ENCODE measurements at places on chromosomes 16 and 17.

- DNase-seq = no peak
These were observed 12.4 kb upstream of the IL4R start for GRCh38 chr16:27301236-27301861.

DNA sequence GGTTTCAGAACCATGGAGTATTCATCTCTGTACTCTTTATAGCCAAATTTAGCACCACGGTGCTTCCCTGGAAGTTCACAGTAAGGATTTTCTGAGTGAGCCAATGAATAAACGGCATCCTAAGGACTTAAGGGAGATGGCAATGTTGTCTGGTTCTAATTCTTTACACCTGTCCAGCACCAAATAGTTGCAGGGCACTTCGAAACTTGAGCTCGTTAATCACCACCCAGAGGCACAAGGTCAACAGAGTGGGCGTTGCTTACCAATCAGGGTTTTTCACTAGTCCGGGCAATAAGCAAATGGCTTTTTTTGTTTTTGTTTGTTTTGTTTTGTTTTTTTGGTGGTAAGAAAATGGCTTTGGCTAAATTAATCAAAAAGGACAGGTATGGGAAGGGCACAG lies 28.2 kb upstream of the TMEM220 start:
- no peak for DNase-seq

DNA sequence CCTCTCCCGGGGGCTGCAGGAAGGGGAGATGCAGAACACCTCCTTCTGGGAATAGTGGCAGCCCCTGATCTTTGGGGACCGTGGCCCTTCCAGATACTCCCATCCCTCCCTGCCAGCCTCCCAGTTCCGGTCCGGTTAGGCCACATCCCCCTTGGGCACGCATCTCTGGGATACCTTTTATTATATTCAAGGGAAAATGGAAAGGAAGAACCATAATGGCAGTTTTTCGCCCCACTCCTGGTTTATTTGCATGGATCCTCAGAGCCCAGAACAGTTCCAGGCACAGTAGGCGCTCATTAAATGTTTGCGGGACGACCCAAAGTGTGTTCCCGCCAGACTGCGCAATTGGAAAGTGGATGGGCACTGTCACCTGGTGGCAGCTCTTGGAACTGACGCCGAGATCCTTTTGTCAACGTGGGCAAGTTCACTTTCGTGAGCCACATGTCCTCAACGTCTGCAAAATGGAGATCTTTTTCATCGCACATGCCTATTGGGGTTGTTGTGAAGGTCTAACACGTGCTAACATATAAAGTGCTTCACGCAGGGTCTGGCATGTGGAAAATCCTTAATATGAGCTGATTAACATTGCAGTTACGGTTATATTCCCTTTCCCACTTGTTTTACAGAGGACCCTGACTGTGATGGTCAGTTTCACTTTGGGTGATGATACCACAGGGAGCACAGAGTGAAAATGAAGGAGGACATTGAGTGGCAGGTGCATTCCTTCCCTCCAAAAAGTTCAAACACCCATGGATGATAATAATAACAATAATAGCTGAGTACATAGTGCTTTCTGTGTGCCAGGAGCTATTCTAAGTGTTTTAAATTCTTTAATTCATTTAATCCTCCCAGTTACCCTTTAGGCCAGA lies 1.7 kb upstream of the GPRC5B start:
- peak; percentile 79 for DNase-seq

GRCh38 chr17:34371405-34372100 lies 8.5 kb upstream of the CCL1 start:
- DNase-seq = no peak

GRCh38 chr17:81652906-81653771 lies 3.2 kb downstream of the PDE6G start:
- DNase-seq = no peak

DNA sequence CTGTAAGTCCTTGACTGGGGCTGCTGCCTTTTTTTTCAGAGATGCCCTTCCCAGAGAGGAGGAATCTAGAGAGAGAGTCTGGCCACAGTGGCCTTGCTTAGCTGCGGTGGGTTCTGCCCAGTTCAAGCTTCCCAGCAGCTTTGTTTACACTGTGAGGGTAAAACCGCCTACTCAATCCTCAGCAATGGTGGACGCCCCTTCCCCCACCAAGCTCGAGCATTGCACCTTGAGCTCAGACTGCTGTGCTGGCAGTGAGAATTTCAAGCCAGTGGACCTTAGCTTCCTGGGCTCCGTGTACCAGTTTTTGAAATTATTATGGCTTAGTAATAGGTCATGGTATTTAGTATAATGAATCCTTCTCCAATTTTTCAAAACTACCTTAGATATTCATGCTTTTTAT lies 395.4 kb downstream of the NPIPA7 start:
- DNase-seq = no peak

- peak; percentile 69 for DNase-seq
These were observed 2.0 kb downstream of the PPP1R9B start for GRCh38 chr17:50148226-50149090.

DNA sequence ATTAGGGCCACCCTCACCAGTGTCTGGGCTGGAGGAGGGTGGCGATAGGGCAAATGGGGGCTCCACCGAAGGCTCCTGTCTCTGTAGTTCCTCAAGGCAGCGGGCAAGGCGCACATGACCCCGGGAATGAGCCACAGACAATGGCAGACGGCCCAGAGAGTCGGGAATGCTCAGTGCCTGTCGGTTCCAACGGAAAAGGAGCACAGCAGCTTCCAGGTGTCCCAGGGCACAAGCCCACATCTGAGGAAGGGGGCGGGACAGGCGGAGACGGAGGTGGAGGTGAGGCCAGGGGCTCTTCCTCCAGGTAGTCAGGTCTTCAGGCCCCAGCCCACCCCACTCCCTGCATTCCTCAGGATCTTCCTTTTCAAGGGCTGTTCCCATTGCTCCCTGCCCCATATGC lies 5.1 kb upstream of the SPAG7 start:
- no peak for DNase-seq

DNA sequence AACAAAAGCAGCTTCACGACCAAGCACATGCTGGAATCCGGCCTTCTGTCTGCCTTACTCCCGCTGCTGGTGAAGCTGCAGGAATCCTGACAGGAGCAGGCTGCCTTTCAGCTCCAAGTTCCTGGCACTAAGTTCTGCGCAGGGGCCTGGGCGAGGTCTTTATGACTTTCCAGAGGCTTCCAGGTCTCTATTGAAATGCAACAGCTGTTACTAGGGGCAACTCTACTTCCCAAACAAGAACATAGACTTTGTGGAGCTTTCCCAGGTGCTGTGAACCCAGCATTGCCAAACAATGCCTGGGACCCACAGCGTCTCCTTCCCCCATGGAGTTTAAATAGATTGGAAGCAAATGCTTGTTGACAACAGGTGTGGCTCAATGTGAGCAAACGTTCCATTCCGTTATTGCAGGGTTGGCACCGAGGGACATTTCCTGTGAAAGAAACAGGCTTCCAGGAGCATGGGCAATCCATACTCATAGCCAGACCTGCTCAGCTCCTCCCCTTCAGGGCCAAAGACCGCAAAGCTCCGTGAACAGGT lies 156.0 kb downstream of the CDH13 start:
- DNase-seq = no peak

All from CD4-positive, alpha-beta T cell (primary cell).